Renal cortex interstitium (tissue), 15 donors: ENCODE measurements at places on chromosomes 3 and 15. TPM values are rescaled to one million over a fixed set of nuclear protein-coding genes. Genes with fewer than 3 reads are reported as not detected.

DNA sequence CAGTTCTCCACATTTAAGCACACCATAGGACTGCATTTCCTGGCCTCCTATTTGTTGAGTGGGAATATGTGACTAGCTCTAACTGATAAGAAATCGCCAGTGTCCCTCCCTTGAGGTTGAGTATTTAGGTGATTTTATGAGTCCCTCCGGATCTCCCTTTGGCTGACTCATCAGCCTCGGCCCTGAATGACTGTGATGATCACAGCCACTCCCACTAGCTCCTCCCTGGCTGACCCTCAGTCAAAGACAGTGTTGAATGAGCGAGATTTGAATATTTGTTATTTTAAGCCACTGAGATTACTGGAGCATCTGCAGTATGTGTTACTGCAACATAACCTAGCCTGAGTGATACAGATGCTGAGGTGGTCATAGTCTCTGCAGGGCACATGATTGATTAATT, 515.3 kb downstream of the EPHB1 start:
- no peak for DNase-seq

DNA sequence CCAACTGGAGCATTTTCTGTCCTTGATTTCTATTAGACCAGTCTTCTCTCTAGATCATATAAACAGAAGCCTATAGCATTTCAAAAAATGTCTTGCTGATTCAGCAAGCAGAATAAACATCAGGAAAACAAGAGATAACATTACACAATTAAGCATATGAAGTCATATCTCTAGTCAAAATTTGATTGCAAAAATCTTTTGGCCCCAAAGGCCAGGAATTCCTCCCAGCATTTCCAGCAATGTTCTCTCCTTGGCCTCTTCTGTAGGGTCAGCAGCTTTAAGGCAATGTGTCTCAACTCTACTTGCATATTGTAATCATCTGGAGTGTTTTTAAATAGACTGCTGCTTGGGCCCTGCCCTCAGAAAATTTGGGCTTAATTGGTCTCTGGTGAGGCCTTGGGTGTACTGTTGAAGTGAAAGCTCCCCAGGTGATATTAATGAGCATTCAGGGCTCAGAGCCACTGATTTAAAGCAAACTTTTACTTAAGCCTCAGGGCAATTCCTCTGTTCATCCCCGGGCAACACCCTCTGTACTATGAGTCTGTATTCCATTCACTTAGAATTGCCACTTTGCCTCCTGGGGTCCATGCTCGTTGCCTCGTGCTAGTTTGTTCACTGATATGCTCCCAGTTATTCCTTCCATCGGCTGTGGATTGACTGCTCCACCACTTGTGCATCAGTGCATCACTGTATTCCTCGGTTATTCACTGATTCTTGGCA, 1072.6 kb downstream of the ROBO2 start:
- no peak for DNase-seq

- no peak for DNase-seq
Observed at GRCh38 chr15:85786781-85787114, 8.0 kb downstream of the KLHL25 start.

- DNase-seq = no peak
Observed at GRCh38 chr3:47661121-47661752, 82.6 kb upstream of the CSPG5 start.

DNA sequence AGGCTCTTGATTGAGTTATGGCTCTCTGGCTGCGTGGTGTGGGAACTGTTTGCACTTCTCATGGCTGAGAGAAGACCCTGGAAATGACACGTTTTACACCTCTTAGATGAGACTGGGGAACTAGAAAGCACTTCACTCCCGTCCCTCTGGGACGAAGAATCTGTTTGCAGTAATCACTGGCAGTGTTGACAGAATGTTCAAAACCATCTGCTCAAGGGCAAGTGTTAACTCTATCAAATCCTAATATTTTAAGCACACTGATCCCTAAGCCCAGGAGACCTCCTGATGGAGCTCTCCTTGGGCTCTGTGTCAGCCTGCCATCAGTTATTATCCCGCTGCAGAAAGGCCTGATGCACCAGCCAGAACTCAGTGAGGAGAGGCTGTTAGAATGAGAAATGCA, 323.8 kb upstream of the DNAJC19 start:
- DNase-seq = no peak

TLR9 gene
- polyA plus RNA-seq = 0.17 TPM

GRCh38 chr3:127560051-127560787, 30.3 kb downstream of the TPRA1 start:
- no peak for DNase-seq

DNA sequence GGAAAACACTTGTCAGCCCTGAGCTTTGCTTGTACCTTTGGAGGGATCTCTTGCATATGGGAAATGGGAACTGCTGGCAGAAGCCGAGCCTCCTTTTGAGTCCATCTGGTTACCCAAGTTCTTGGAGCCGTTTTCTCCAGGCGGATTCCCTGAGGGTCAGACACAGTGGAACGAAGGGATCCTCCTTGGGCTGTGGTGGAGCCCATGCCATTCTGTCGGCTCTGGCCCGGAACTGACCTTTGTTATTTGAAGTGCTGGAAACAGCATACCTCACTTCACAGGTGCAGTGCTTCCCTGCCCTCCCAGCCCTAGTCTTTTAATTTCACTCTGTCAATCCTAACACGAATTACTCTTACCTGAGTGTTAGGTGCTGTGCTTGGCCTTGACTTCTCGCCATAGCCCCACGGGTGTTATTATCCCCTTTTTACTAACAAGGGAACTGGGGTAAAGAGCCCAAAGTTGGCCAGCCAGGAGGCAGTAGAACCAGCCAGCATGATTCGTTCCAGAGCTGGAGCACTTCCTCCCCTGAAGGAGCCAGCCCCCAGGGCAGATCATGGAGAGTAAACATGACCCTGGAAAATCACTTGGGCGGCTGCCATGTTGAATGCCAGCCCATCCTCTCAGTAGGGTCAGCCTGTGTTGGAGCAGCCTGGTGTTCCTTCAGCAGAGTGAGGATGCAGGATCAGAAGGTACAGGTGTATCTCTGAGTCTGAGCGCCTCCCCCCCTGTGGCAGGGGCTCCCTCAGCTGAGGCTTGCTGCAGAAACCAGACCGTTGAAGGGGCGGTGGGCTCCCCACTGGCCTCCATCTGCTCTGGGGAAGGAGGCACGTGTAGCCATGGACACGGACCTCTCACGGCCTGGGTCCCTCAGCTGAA, 143.2 kb downstream of the DNAJB8 start:
- DNase-seq = no peak

DNA sequence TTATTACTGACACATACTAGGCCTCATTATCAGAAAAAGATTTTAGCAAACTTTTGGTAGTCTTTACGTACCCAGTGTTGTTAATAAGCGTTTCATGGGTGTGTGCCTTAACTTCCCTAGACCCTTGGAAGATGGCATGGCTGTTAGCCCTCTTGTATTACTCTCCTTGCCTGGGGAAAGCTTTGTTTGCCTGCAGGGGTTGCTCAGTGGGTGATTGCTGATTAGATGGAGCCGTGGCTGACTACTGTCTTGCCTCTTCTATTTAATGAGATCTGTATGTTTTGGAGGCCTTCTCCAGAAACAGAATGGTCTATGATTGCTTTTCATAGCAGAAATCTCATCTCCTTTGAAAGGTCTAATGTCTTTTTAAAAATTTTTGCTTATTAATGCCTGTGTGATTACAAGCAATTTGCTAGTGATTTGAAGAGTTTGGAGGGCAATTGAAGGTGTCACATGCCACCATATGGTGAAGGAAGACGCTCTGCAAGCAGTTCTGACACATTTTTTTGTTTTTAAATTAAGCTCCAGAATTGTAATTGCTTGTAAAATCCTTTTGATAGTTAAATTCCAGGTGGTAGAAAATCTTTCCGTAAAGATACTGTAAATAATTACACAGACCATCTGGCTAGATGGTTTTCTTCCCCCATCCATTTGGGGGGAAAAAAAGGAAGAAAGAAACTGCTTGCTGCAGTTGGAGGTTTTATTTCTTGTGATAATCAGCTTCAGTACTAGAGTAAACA, 11.4 kb upstream of the C3orf20 start:
- DNase-seq = no peak

DNA sequence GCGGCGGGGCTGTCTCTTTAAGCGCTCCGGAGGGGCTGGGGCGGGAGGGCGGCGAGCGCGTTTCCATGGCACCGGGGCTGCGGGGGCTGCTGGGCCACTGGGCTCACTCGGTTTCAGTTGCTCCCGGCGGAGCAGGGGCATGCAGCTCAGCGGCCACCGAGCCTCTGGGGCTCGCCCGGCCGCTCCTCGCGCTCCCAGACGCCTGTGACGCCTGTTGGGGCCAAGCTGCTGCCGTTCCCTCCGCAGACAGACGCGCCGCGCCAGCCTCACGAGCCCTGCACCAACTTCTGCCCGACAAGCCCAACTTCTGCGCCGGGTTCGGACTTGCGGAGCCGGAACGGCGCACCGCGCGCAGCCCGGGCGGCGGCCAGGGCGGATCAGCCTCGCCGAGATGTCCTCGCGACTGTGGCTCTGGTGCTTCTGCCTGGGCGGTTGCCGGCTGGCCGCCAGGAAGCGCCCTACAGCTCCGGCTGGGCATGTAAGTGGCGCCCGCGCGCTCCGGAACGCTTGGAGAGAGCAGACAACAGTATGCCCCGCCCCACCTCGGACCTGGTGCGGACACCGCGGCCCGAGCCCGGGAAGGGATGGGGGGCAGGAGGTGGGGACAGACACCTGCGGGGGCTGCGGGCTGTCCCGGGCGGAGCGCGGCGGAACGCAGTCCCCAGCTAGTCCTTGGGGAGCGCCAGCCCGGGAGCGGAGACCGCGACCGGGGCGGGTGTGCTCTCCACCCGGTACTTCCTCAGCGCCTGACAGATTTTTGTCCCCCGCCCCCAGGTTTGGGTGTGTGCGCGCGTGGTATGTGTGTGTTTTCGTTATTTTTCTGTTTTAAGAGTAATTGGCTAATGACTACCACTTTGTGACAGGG, 154.1 kb upstream of the GOLIM4 start:
- DNase-seq = peak; percentile 78

DNA sequence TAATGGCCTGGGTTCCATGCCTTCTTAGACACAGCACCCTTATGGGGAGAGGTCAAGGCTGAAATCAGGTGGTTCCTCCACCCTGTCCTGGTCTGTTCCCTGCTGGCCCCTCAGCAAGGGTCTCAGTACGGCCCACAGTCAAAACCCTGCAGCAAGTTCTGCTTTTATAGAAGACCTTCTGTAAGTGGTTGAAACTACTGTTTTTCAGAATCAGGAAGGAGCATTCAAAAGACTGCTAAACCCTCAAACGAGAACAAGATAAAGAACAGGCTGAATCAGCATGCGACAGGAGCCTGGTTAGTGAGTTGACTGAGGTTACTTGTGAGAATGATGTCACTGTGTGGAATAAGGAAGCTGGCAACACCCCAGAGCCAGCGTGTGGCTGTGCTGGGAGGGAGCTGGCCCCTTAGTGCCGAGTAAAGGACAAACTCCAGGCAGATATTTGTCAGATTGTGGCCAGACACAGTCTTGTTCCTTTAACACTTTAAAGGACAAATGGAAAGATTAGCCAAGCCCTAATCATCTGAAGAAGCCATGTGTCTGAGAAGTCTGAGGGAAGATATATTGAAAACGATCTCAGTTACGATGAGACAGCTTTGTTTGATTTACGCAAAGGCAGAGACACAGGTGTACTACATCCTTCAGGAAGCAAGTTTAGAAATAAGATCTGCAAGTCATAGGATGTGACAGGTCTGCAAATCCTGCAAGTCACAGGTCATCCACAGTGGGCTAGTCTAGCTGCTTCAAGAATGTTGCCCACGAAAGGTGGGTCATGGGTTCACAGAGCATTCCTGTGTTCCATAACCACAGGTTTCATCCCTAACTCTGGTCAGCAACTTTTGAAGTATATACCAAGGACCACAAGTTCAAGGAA, 54.0 kb downstream of the B3GNT5 start:
- DNase-seq = no peak

NSUN3 gene
- 10.9 TPM for polyA plus RNA-seq

AMT gene
- polyA plus RNA-seq = 40.4 TPM

DNA sequence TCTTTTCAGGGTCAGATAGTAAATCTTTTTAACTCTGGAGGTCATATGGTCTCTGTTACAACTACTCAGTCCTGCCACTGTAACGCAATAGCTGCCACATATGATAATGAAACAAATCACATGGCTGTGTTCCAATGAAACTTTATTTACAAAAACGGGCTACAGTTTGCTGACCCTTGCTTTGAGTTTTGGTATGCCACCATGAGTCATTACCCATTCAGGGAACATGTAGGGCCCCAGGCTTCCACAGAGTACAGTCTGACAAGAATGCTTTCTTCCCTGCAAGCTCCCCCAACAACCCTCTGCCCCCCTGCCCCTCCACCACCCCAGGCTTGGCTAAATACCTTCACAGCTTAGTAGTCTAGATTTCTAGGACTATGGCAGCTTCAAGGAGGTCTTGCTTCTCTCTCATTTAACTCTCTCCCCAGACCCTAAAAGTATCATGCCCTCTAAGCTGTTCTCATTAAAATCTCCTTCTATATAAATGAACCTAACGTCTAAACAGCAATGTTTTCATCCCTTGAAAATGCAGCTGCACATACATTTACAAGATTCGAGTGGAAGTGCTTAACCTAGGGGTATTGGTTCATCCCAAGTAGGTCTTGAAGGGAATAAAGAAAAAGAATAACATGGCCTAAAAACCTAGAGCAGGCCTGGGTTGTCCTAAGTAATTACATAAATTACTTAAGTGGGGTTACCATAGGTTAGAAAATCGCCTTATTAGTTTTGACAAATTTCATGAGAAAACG, 117.8 kb upstream of the PRICKLE2 start:
- no peak for DNase-seq

GOLGA8J gene
- 1.3 TPM for polyA plus RNA-seq

GRCh38 chr3:122640437-122640999, 40.1 kb upstream of the PARP14 start:
- DNase-seq = no peak

MEX3B gene
- 13.1 TPM for polyA plus RNA-seq

HRG gene
- 2.9 TPM for polyA plus RNA-seq

OSTN gene
- polyA plus RNA-seq = 7.3 TPM

STAB1 gene
- polyA plus RNA-seq = 33.9 TPM

RBMS3 gene
- 14.4 TPM for polyA plus RNA-seq

DNA sequence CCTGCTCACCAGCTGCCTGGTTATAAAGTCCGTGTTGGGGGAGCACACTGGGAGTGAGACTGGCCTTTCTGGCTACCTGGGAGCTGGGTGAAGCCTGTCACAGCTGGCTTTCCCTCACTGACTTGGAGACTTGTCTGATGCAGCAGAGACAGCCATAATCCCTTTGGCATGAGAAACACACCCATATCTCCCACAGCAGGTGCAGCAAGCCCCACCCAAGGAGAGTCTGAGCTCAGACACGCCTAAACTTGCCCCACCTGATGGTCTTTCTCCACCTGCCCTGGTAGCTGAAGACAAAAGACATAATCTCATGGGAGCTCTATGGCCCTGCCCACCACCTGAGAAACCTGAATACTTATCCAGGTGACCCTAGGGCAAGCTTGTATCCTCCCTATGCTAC, 54.8 kb downstream of the NMD3 start:
- DNase-seq = no peak

GRCh38 chr3:66154444-66154861, 66.3 kb upstream of the SLC25A26 start:
- DNase-seq = no peak

CAND2 gene
- polyA plus RNA-seq = 7.3 TPM

- no peak for DNase-seq
Observed at GRCh38 chr3:188283347-188283746, 129.4 kb downstream of the LPP start.
